ENCODE measurements at places on chromosomes 5 and 9. TPM values are rescaled to one million over a fixed set of nuclear protein-coding genes. Genes with fewer than 3 reads are reported as not detected.

The OTP gene
- total RNA-seq = not detected

The HTR1A gene
- not detected for total RNA-seq

The KIAA1958 gene
- total RNA-seq = 4.4 TPM

The BRINP1 gene
- total RNA-seq = not detected

The ANXA1 gene
- total RNA-seq = 294 TPM

The KCNT1 gene
- not detected for total RNA-seq

The LHX3 gene
- not detected for total RNA-seq

The CARTPT gene
- total RNA-seq = not detected

The OLFM1 gene
- 1.2 TPM for total RNA-seq

The NMUR2 gene
- total RNA-seq = not detected
